ENCODE measurements at places on chromosomes 4 and X. TPM values are rescaled to one million over a fixed set of nuclear protein-coding genes. Genes with fewer than 3 reads are reported as not detected.

Gene LUZP4
- total RNA-seq, result not detected

Gene DCAF8L2
- not detected for total RNA-seq

- no peak for DNase-seq
Observed at GRCh38 chrX:19837648-19838047, 49.8 kb downstream of the SH3KBP1 start.

GRCh38 chrX:7233580-7234406 is 85.8 kb upstream of the PUDP start:
- no peak for DNase-seq

- no peak for DNase-seq
Observed at GRCh38 chr4:186109245-186109644, 4.7 kb downstream of the FAM149A start.

GRCh38 chr4:38243388-38244053 is 283.3 kb downstream of the PTTG2 start:
- no peak for DNase-seq

GRCh38 chr4:177356921-177357320 is 47.2 kb downstream of the NEIL3 start:
- DNase-seq, result no peak

DNA sequence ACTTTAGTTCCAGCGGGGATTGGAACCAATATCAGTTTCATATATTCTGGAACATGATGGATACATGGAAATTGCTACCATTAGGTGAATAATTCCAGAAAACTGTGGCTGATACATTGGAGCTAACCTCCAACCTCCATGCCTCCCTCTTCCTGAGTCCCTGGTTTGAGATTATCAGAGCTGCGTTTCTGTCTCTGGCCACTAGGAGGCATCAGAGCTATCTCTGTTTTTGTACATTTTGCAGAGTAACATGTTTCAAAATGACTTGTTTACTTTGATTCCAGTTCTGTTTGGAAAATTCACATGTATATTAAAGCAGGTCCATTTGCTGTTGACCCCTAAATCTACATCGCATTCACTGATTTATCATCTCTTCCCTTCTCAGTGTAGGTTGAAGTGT is 2.4 kb upstream of the RAB40AL start:
- DNase-seq, result peak; percentile 36

DNA sequence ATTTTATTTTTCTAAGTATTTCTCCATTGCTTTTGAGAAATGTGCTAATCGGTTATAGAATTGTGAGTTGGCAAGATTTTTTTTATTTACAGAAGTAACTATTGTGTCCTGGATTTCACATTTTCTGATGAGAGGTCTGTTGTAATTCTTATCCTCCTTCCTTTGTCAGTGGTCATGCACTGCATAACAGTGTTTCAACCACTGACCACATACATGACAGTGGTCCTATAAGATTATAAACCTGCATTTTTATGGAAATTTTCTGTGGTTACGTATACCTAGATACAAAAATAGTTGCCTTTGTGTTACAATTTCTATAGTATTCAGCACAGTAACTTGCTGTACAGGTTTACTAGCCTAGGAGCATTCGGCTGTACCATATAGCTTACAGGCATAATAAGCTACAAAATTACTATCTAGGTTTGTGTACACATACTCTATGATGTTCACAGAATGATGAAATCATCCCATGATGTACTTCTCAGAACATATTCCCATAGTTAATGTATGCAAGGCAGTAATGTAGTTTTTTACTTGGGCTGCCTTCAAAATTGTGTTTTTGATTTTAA is 47.8 kb downstream of the APELA start:
- no peak for DNase-seq

- DNase-seq, result no peak
Observed at GRCh38 chr4:158785718-158786117, 16.9 kb downstream of the FNIP2 start.

GRCh38 chr4:76035141-76035540 is 729 bp downstream of the CXCL11 start:
- no peak for DNase-seq

DNA sequence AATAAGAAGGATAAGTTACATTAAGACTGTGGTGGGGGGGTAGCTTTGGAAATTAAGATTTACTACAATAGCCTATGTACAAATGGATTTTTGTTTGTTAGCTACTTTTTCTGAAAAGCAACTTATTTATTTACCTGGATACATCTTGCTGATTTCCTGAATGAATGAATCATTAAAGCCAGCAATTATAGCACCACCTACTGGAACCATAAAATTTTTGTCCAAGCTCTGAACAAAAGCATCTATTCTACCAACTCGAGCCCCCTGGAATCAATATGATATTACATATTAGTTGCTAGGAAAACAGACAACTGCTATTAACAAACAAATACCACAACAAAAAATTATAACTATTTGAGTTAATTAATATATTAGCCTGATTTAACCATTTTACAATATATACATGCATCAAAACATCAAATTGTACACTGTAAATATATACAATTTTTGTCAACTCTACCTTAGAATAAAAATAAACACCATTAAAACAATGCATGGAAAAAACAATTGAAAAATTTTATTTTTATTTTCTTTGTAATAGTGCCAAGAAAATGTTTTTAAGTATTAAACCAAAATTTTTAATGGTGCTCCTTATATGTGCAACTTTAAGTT is 15.3 kb downstream of the SEPSECS start:
- no peak for DNase-seq

GRCh38 chr4:91114386-91114785 is 987.2 kb downstream of the CCSER1 start:
- DNase-seq, result no peak

DNA sequence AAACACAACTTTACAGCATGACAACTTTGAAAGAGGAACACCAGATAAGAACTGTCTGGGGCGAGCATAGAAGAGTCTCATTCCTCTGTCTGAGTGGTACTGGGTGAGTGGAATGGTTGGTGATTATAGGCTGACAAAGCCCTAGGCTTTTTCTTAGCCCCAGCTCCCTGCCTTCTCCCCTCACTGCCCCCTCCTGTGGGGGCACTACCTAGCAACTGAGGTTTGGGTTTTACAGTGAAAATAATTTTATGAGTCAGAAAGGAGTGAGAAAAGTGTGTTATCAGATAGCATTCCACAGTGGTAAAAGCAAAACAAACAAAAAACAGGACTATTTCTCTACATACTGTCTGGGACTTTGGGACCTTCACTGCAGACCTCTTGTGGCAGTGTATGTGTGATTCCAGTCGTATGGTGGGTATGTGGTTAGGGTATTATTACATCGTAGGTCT is 10.5 kb upstream of the TMEM165 start:
- no peak for DNase-seq

DNA sequence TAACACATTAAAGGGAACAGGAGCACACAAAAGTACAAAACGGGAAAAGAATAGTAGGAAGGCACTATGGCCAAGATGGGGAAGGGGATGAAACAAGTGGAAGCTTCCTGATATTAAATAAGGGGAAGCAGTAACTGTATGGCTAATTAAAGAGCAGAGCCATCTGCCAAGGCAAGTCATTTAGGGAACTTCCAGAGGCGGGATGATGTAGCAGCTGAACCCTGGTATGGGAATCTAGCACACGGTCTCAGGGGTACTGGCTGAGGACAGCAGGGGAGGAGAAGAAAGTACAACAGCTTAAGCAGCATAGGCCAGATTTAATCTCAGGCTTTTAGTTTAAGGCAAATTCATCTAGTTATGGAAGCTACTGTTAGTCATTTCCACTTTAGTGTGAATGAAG is 59.1 kb downstream of the IGFBP7 start:
- no peak for DNase-seq

DNA sequence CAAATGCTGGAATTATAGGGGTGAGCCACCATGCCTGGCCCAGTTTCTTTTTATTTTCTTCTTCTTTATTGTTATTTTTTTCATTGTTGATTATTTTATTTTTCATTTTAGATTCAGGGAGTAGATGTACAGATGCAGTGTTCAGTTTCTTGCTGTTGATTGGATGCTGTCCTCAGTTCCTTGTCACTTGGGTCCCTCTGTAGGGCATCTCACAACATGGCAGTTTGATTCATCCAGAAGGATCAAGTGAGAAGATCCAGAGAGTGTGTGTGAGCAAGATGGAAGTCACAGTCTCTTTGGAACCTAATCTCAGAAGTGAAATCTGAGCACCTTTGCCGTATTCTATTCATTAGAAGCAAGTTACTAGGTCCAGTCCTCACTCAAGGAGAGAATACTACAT is 20.9 kb downstream of the HMGB3 start:
- no peak for DNase-seq

- DNase-seq, result no peak
Observed at GRCh38 chr4:82491251-82491960, 61.0 kb downstream of the ENOPH1 start.

DNA sequence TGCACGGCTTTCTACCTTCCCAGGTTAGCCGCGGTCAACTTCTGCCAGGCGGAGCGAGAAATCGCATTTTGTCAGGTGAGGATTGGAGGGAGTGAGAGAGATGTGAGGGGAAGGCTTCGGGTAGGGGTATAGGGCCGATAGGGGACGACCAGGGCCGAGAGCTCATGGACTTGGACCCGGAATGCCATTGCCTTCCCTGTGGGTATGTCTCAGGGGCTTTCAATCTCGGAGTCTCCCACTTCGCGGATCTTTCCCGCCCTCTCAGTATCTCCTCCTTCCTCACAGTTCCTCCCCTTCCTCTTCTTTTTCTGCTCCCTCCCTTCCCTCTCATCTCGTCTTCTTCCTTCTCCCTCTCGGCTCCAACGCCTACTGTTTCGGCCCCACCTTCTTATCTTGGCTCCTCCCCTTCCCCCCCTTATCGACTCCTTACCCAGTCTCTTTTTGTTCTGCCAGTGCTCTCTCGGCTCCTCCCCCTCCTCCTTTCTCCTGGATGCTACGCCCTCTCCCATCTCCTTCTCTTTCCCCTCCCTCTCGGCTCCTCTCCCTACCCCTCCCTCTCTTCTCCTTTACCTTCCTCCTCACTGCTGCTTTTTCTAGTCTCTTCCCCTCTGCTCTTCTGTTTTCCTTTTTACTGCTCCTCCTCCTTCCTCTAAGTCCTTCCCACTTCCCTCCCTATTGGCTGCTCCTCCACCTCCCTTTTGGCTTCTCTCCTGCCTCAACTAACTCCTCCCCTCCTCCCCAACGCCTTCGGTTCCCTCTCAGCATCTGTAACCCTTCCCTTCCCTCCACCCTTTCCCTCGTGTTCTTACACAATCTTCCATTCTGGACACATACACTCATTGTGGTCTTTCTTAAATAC is 29.4 kb upstream of the RBMX start:
- peak; percentile 68 for DNase-seq
